DMS153 (cell line): ENCODE measurements at places on chromosomes 4 and X.

GRCh38 chr4:27046851-27047250, 186.2 kb downstream of the STIM2 start:
- DNase-seq, result no peak

DNA sequence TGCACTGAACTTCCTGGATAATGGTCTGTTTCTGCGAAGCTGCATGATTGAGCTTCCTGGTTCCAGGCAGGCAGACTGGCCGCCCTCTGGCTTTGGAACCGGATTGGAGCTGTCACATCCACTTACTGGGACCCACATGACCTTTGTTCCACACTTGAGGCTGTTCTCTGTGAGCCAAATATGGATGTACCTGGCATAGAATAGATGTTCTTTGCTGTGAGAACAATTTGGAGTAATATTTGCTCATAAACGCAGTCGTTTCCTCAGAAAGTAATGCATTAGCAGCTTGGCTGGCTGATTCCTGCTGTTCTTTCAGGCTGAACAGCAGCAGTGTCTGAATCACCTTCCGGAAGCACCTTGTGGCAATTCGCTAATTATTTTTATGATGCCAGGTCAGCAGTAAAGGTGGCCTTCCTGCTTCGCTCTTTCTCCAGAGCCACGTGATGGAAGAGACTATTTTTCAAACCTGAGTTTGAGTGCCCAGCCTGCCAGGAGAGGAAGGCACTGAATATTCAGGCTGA, 78.1 kb upstream of the BOD1L1 start:
- peak; percentile 85 for DNase-seq

GRCh38 chr4:151099976-151100417, 569 bp downstream of the RPS3A start:
- DNase-seq, result no peak

GRCh38 chr4:26433556-26433955, 56.7 kb downstream of the CCKAR start:
- DNase-seq, result no peak

DNA sequence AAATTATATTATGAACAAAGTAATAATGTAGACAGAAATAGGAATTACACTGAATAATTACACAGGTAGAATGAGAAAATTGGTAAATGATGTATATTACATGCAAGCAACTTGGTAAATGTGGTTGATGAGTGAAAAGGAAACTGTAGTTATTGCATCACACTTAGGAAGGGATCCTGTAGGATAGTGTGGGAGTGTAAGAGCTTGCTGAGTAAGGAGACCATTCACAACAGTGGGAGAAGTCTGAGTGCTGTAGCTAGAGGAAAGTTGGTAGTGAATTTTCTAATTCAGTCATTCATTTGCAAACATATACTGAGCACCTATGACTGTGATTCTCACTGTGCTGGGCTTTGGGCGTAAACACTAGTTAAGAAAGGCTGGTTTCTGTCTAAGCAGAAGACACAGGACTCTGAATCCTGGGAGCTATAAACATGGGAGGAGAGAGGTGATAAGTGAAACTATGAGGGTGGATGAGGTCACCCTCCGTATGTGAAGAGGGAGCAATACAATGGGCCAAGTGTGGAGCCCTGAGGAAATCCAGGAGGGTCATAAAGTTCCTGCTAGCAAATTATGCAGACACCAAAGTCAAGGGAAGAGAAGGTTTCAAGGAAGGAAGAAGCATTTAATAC, 14.2 kb upstream of the CPE start:
- DNase-seq, result no peak

- no peak for DNase-seq
Observed at GRCh38 chrX:137353404-137353803, 212.5 kb upstream of the ZIC3 start.

DNA sequence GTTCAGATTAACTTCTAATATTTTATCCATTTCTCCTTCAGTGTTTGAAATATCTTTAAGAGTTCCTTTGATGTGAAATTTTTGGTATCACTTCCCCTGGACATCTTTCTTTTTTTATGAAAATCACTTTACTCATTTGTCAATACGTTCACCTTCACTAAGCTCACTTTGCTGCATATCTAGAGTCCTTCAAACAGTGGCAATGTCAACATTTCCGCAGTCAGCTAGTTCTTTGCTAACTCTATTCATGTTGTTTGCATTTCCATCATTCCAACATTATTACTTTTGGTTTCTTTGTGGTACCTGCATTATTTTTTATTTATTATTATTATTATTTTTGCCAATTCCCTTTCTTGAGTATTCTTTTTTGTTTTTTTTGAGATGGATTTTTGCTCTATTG, 203.0 kb downstream of the GPAT3 start:
- no peak for DNase-seq

DNA sequence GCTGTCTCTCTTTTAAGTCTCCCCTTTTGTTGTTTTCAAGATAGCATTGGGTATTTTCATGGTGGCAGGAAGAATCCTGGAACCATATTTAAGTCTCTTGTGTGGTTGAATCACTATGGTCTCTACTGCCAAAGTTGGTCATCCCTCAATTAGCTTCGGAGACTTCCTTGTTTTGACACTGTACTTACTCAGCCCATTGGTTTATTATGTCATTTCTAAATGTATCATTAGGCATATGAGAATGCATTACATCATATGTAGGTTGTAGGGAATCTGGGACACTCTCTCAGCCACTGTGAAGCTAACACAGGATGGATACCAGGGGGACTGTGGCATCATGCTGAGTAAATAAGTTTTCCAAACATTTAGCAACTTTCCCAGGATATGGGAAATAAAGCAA, 211.8 kb downstream of the DTHD1 start:
- DNase-seq, result no peak

- no peak for DNase-seq
Observed at GRCh38 chrX:83759872-83760271, 101.1 kb upstream of the CYLC1 start.

DNA sequence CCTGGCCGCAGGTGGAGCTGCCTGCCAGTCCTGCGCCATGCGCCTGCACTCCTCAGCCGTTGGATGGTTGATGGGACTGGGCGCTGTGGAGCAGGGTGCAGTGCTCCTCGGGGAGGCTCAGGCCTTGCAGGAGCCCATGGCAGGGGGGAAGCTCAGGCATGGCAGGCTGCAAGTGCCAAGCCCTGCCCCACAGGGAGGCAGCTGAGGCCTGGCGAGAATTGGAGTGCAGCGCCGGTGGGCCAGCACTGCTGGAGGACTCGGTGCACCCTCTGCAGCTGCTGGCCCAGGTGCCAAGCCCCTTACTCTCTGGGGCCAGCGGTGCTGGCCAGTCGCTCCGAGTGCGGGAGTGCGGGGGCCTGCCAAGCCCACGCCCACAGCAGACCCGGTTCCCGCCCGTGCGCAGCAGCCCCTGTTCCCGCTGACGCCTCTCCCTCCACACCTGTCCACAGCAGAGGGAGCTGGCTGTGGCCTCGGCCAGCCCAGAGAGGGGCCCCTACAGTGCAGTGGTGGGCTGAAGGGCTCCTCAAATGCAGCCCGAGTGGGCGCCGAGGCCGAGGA, 275.9 kb upstream of the FRG1 start:
- no peak for DNase-seq

DNA sequence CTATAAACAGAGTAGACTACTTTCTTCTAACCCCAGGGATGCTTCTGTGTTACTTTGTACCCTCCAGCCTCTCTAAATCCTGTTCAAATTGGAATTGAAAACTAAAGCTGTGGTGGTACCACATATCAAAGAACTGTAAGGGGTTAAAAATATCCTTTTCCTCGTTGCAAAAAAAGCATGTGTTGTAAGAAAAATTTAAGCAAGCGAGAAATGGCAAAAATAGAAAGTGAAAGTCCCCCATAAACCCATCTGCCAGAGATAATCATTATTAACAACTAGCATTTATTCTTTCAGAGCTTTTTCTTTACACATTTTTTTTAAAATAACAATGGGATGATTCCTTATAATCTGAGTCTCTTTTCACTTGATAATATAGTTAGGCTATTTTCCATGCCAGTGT, 40.6 kb downstream of the TMEM164 start:
- no peak for DNase-seq

DNA sequence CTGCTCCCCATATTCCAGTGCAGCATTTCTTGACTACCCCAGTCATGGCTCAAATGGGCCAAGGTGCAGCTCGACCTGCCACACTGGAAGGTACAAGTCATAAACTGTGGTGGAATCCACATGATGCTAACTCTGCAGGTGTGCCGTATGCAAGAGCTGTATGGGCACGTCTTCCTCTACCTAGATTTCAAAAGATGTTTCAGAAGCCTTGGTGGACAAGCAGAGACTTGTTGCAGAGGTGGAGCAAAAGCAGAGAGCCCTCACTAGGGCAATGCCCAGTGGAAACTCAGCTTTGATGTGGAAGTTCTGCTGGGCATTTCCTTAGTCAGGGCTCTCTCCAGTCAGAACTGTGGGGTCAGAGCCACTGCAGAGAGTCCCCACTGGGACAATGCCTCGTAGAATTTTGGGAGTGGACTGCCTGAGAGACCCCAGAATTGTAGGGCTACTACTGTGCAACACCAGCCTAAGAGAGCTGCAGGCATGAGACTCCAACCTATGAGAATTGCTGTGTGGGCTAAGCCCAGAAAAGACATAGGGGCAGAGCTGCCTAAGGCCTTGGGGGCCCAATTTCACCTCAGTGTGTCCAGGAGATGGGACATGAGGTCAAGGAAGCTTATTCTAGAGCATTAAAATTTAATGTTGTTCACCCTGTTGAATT, 65.7 kb downstream of the BEX3 start:
- DNase-seq, result no peak

DNA sequence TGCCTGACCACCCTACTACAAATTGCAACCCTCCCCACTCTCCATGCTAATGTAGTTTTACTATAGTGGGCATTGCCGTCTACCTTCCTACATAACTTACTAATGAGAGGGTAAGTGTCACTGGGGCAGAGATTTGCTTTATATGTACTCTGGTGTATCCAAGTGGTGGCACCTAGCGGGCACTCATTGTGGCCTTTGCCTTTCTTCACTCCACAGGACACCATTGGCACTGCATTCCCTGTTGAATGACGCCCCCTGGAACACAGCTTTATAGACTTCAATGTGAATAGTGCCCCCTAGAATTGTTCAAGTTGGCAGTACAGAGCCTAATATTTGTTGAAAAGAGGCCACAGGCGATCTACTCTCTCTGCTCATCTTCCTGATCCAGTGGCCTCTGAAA, 215.8 kb downstream of the MID1IP1 start:
- DNase-seq, result no peak

DNA sequence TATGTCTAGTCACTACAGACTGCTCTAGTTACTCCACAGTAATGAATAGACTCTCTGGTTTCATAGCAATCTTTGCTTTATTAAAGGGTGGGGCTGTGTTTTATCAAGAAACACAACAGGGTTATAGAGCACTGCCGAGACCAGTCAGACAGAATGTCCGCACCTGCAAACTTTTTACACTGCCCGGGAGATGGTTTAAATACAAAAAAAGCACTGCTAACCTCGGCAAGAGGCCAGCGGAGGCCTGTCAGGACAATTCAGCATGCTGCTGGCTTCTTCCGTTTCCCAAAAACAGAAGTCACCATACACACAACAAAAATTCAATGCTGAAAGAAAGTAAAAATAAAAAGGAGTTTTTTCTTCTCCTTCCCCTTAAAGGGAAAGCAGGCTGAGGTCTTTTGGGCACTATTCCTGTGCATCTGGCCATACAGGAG, 67.4 kb downstream of the IRF2 start:
- no peak for DNase-seq

DNA sequence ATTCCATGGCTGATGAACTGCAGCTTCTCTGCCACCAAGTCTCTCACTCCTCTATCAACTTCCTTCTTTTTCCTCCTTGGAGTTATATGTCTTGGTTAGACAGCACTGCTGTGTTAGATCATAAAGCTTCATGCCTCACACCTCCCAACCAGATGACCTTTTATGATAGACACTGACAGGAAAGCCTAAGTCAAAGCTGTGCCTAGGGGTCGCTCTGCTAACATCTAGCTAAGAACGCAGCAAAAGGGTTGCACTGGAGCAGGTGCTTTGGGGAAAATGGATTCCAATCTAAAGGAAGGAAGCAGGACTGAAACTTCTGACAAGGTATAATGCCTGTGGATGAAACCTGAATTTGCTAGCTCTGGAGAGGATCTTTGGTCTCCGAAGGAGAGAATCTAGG, 509.7 kb downstream of the SMARCA1 start:
- DNase-seq, result no peak

- DNase-seq, result no peak
Observed at GRCh38 chr4:152696764-152697261, 17.0 kb upstream of the TMEM154 start.

GRCh38 chrX:64093761-64094160, 111.7 kb downstream of the AMER1 start:
- DNase-seq, result no peak

DNA sequence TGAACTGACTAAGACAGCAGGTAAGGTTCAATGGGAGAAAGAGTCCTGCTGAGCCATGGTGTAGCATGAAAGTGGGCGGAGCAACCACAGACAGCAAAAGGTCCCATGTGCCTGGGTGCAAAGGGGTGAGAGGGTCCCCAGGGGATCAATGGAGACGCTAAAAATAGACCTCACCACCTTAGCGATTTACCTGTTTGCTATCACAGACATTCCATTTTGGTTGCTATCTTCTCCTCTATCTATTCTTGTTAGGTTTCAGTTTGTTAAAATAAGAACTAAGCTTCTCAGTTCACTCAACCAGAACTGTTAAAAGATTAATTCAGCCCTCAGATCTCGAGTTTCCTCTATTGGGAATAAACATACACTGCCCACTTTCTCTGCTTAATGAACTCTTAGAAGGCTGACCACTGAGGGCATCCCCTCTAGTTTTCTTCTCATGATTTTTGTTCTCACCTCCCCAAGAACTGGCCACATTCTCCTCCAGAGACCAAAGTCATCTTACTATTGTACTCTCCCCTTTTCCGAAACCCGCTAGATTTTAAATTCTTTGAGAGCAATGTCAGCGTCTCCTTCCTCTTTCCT, 136.7 kb downstream of the PARM1 start:
- no peak for DNase-seq

DNA sequence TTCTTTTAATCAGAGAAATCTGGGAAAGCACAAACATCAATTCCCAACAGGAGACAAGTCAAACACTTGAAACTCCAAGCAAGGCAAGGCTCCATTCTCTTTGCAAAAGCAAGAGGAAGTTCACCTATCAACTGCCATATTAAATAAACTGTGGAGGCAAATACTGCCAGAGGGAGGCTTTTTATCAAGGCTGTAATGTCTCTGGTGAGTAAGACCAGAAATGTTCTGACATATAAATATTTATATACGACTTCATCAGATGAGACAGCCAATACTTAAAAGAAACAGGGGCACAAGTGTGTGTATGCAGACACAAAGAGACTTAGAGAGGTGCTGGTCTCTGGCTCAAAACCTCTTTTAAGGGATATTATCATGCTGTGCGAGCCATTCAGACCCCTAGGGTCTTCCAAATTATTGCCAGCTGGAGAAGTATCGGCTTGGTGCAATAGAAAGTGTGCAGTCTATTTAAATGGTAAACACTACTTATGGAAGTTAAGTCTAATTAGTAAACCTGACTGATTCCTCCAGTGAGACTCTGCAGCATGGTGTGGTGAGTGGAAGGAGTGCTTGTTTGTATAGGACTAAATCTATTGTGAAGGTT, 24.4 kb downstream of the DCX start:
- peak; percentile 52 for DNase-seq
